Occipital lobe (tissue), 3 donors: ENCODE measurements at places on chromosomes 4 and X. TPM values are rescaled to one million over a fixed set of nuclear protein-coding genes. Genes with fewer than 3 reads are reported as not detected.

HS6ST2 gene
- total RNA-seq: 5.0 TPM

HPF1 gene
- total RNA-seq: 42.7 TPM

SLC16A2 gene
- total RNA-seq: 17.9 TPM

HAUS3 gene
- total RNA-seq: 37.4 TPM

JADE3 gene
- total RNA-seq: 10.5 TPM

STPG2 gene
- total RNA-seq: 15.6 TPM

LDOC1 gene
- total RNA-seq: 8.4 TPM

FATE1 gene
- not detected for total RNA-seq

CXCL6 gene
- total RNA-seq: 0.62 TPM

FHIP1A gene
- total RNA-seq: 3.3 TPM

VSIG4 gene
- 22.6 TPM for total RNA-seq

DNA sequence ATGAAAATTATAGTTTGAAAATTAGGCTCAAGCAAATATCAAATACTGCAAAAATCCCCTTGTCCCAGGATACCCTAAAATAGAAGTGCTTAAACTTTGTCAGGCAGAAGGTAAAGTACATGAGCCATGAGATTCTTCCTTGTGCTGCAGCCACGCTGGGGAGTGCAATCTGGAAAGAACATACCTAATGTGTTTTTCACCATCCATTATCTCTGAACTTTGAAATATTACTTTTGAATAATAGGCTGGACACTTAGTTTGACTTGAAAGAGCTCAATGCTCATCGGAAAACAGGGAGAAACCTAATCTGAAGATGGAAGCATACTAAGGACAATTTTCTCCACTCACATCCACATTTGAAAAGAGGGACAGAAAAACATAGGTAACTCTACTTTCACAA is 18.9 kb downstream of the THAP9 start:
- no peak for DNase-seq

GRCh38 chrX:109378281-109378680 is 103.6 kb downstream of the GUCY2F start:
- no peak for DNase-seq

DNA sequence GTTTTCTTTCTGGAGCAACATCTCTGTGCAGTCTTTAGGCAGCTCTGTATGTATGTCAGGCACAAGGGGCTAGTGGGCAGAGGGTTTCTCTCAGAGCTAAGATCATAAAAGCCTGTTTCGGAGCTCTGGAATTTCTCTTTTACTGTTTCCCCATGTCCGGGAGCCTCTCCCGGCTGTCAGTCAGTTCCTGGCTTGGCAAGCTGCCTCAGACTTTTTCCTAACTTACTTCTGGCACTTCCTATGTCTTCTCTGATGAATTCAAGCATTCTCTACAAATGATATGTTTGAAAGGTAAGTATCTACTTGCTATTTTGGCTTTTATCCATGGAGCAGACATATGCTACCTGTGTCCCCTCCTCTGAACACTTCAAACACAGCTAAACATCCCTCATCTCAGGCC is 129.3 kb upstream of the PGRMC2 start:
- no peak for DNase-seq

- no peak for DNase-seq
Observed at GRCh38 chrX:9462456-9462855, 2.4 kb upstream of the TBL1X start.

- no peak for DNase-seq
Observed at GRCh38 chr4:182338063-182338462, 94.9 kb downstream of the TENM3 start.

GRCh38 chr4:47510506-47511143 is 25.6 kb downstream of the ATP10D start:
- DNase-seq: no peak

DNA sequence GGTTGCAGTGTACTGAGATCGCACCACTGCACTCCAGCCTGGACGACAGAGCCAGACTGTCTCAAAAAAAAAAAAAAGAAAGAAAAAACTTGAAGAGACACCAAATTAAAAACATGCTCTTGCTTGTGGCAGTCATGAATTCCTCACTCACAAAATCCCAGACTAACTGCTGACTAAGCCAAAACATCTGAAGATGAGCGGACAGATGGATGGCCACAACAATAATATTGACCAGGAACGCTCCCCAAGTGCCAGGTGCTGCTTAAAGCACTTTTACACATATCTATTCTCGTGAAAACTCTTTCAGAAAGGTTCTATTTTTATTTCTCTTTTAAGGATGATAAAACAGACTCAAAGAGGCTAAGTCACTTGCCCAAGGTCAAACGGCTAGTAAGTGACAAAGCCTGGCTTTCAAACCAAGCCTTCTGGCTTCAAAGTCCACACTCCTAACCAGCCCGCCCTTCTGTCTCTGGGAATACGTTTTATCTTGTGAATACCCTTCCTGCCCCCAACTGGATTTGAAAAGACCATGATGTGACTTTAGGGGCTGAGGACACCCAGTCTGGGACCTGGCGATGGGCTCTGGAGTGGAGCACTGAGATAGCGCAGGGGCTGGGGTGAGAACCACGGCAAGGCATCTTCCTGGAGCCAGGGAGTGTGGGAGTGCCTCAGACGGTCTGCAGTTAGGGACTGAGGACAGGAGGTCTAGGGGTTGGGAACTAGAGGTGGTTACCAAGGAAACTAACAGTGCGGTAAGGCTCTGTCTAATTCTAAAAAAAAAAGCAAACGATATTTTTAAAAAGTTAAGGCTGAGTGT is 9.5 kb upstream of the CXCR3 start:
- DNase-seq: no peak

DNA sequence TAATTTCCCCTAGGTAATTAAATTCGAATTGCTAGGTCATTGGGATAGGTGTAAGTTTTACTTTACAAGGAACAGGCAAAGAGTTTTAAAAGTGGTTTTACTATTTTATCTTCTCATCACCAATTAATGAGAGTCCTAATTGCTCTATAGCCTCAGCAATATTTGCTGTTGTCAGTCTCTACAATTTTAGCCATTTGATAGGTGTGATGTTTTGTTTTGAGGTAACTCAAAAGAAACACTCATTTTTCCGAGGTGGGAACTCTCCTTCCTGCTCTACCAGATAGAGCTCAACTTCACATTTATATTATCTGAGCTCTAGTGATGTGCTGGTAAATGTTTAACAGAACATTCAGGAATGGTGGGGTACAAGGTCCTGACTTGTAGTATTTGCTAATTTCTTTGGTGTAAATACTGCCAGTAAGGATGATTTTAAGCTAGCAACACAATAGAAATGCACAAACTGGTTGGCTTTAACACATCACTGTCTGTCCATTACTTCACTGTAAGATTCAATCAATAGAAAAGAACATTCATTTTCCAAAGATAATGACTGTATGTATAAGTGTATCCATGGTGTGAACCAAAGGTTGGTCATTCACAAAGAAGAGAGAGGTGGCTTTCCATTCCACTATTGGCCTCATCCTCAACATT is 62.7 kb downstream of the LDB2 start:
- no peak for DNase-seq

- no peak for DNase-seq
Observed at GRCh38 chr4:26613237-26613636, 29.4 kb downstream of the TBC1D19 start.

- DNase-seq: no peak
Observed at GRCh38 chr4:150402871-150403272, 179.1 kb upstream of the MAB21L2 start.

GRCh38 chr4:20832826-20833225 is 132.6 kb downstream of the PACRGL start:
- DNase-seq: no peak

DNA sequence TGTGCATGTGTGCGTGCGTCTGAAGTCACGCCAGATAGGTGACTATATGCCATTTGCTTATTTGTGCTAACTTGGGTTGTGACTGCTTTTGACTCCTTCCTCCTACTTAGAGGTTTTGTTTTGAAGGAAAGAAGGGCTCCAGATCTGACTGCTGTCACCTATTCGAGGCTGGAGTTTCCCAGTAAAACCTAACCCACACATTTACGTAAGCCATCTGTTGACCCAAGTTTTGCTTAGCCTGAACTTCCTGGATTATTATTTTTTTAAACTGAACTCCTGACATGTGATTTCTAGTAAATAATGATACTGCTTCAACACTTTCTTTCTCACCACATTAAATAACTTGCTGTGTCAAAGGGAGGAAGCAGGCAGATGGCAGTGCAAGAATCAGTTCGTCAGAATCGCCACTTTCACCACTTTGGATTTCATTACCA is 41.5 kb downstream of the DTHD1 start:
- DNase-seq: no peak

DNA sequence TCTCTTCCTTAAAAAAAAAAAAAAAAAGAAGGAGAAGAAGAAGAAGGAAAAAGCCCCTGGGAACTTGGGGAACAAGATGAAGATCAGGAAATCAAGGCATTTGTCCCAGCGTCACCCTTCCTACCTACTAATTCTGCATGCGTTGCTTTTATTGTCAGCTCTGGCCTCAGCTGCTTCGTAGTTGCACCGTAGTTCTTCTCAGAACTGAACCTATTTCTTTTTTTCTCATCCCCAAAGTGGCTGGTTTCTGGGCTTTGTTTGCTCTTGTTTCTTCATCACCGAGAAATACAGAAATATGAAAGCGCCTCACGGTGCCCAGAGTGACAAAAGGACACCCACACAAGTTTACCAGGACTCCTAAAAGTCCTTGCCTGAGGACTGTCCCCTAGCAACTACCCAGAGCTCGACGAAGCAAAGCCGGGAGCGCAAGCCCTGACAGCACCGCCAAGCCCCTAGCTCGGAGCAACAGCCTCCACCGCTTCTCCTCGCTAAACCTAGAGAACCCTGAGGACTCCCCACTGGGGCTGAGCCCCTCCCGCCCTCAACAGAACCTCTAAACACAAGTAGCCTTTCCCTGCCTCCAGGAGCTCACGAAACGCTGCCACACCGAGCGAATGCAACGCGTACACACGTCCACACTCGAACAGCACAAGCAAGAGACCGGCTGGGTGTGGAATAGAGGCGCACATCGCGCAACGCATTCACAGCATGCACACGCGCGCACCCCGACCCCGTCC is 710 bp downstream of the PRKG2 start:
- DNase-seq: peak; percentile 8

GRCh38 chr4:6641971-6642320 is 1.5 kb downstream of the MRFAP1 start:
- no peak for DNase-seq

DNA sequence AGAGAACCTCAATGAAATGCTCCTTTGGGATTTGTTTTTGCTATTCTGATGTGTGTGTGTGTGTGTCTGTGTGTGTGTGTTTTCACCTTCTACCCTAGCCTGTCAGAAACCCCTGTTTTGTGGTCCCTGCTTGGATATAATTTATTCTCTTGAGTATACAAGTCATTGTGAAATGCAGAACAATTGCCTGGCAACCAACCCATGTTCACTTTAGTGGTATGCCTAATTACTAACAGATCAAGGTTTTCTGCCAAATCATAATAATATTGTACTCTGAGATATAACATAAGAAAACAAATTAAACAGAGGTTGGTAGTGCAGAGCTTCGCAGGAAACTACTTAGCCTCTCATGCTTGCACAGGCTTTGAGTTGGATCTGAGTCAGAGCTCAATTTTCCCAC is 7.0 kb upstream of the TET2 start:
- no peak for DNase-seq

GRCh38 chr4:3322059-3322550 is 29.3 kb downstream of the RGS12 start:
- DNase-seq: no peak

- DNase-seq: no peak
Observed at GRCh38 chrX:129653971-129654651, 645 bp downstream of the APLN start.
